Stimulated activated effector memory CD8-positive, alpha-beta T cell treated with anti-CD3 and anti-CD28 coated beads, Interleukin-12 subunit alpha, Interleukin-12 subunit beta, amount 100 ng/mL, for 72 hours (primary cell): ENCODE measurements at places on chromosomes 3 and 15.

DNA sequence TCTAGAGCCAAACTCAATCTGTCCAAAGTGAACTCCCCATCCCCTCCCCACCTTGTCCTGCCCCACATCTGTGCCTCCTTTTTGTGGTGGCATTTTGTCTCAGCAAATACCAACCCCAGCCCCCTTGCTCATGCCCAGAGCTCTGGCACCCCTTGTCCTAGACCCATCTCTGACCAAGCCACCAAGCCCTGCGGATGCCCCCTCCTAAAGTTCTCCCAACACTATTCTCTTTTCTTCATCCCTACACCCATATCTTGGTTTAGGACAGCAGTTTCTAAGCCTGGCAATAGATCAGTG, 17.7 kb downstream of the ACAA1 start:
- no peak for DNase-seq

DNA sequence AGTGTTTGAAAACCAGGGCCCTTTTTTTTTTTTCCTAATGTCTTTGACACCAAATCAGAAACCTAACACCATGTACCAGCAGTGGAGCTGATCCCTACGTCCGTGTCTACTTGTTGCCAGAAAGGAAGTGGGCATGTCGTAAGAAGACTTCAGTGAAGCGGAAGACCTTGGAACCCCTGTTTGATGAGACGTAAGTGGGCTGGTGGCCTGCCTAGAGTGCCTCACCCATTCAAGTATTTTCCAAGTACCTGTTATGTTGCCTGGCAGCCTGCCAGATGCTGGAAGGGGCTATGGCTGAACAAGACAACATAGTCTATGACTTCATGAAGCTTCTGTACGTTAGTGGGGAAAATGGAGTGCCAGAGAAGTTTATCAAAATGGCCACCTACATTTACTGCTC, 39.7 kb downstream of the ESYT3 start:
- DNase-seq, result no peak

- no peak for DNase-seq
Measured at GRCh38 chr3:178342111-178342510, 194.1 kb upstream of the KCNMB2 start.

- no peak for DNase-seq
Measured at GRCh38 chr3:31230425-31231223, 302.1 kb upstream of the STT3B start.

- no peak for DNase-seq
Measured at GRCh38 chr3:31636049-31636448, 103.3 kb downstream of the STT3B start.

GRCh38 chr3:52846432-52846965, 11.7 kb upstream of the MUSTN1 start:
- no peak for DNase-seq

GRCh38 chr15:40420071-40420713, 14.6 kb downstream of the IVD start:
- no peak for DNase-seq

GRCh38 chr15:48250640-48251076, 44.6 kb downstream of the SLC12A1 start:
- no peak for DNase-seq

GRCh38 chr3:11349446-11349845, 77.2 kb downstream of the ATG7 start:
- DNase-seq, result no peak

DNA sequence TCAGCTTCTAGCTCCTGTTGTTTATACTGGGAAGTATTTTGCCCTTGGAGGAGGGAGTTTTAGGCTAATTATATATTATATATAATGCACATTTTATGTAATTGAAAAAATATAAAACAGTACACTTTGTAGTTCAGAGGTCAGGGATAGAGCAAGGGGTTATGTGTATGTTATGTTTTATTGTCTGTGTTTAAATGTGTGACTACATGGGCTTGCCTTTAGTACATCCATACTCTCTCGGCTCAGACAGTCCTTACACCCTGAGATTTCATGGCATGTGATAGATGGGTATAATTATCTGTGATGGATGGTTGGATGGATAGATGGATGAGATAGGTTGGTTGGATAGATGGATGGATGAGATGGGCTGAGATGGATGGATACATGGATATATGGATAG, 17.4 kb upstream of the ST3GAL6 start:
- DNase-seq, result no peak

- DNase-seq, result no peak
Measured at GRCh38 chr3:109413049-109413448, 75.7 kb upstream of the DPPA4 start.

DNA sequence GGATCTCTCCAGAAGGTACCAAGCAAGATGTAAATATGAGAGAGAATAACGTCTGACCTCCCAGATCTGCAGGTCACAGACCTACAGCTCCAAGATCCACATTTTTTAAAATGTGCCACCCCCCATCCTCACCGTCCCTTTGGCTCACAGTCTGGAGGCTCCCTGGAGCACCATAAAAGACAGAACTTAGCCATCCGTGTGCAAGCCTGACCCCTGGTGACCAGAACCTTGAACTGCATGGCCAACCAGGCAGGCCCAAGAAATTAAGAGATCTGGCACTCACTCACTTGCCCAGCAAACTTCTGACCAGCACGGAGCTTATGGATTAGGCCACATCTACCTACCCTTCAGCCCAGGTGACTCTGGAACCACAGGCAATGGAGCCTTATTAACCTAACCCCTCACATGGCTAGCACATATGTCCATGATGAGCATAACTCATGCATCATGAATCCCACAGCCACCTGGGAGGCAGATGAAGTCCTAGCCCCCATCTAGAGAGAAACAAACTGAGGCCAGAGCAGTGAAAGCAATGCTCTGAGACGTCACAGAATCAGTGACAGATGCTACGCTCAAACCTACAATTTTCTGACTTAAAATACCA, 275.3 kb downstream of the UACA start:
- peak; percentile 88 for DNase-seq

DNA sequence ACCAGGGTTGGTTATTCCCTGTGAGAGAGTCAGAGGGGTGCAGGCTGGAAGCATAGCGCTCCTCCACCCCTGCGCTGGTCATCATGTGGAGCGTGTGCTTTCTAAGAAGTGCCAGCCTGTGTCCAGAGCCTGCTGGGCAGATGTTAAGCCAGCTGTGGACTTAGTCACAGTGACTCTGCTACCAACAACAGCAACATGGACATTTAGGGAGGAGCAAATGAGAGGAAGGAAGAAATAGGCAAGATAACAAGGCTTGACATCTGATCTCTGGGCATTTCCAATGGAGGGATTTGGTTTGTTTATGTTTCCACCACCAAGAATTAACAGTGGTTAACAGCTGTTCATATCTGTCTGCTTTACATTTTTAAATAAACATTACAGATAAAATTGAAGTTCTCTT, 36.4 kb upstream of the MYZAP start:
- DNase-seq, result no peak

GRCh38 chr15:76328958-76329357, 7.6 kb upstream of the ISL2 start:
- DNase-seq, result no peak

DNA sequence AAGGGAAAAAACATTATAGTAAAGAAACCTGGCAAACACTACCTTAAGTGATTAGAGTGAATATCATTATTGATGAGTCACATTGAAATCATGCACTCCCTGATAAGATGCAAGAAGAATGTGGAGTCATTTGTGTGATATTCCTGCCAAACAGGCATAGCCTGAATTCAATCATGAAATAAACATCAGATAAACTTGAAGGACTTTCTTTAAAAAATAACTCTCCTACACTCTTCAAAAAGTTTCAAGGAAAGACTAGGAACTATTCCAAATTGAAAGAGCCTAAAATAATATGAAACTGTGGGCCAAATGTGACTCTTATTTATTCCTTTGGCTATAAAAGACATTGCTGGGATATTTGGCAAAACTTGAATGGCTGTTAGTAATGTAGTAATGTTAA, 625.7 kb upstream of the LMCD1 start:
- DNase-seq, result no peak

- no peak for DNase-seq
Measured at GRCh38 chr15:32959077-32959476, 235.4 kb downstream of the FMN1 start.

DNA sequence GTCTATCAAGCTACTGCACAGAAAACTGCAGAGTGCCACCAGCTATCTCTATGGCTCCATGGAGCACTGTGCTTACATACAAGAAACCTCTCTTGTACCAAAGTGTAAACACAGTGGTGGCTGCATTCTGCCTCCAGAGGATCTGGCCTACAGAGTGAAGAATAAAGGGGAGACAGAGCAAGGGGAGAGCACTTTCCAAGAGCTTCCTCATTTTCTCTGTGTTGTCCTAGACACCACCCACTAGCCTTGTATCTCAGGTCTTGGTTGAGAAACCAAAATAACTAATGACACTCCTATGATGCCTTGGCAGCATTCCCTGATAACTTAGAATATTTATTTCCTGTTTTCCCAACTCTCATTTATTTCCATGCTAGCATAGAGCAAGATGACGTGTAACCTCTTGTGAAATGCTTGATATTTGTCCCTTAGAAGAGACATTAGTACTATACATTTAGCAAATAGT, 56.9 kb upstream of the PHLDB2 start:
- no peak for DNase-seq

GRCh38 chr3:67901681-67902080, 247.3 kb upstream of the SUCLG2 start:
- no peak for DNase-seq

DNA sequence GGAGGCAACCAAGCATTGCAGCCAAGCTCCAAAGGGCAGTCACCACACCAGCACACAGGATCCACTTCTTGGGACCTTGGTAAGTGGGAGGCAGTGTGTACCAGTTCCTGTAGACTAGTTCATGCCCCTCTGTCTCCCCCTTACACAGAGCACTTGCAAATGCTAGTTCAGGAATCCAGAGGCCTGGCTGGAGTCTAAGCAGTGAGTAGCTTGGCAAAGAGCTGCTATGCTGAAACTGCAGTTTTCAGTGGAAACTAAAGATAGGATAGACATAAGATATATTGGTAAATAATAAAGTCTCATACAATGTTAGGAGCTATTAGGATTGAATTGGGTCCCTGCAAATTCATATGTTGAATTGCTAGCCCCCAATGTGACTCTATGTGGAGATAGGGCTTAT, 13.9 kb upstream of the SLC41A3 start:
- DNase-seq, result no peak

DNA sequence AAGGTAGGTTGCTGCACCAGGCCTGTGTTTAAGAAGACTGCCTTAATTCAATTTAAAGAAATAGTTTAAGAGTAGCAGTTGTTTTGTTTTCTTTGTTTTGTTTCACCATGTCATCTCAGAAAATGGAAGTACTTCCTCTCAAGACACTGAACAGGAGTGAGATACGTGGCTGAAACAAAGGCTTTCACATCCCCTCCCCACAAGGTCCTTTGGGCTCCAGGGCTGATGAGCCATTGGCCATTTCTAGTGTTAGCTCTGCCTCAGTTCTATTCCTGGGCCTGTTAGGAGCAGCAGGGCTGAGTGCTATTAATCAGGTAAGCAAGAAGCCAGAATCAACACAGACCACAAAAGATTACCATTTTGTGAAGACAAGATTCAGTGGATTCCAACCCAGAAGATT, 132.8 kb downstream of the KCNAB1 start:
- DNase-seq, result no peak

DNA sequence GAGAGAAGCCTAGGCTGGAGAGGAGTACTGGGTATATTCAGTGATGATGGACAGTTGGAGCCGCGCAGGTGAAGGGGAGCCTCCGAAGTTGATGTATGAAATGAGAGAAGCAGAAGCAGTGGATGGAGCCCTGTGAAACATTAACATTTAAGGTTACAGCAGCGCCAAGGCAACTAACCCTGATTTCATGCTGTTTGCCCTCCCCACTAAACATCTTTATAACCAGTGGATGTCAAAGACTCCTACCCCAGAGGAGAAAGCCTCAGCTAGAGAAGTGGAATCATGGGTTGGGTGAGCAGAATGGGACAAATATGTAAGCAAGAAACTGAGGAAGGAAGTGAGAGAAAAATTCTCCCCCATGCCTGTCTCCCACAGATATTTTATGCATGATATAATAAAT, 92.0 kb upstream of the NMNAT3 start:
- no peak for DNase-seq

DNA sequence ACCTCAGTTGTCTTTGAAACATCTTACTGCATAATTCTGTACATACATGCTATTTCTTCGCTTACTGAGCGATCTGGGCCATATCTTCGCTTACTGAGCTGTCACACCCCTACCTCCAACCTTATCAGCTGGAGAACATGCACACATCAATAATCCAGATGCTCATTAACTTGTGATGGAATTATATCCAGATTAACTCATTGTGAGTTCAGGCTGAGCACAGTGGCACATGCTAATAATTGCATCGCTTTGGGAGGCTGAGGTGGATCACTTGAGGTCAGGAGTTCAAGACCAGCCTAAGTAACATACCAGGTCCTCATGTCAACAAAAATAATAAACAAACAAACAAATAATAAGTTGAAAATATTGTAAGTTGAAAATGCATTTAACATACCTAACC, 19.3 kb upstream of the ANXA2 start:
- no peak for DNase-seq

DNA sequence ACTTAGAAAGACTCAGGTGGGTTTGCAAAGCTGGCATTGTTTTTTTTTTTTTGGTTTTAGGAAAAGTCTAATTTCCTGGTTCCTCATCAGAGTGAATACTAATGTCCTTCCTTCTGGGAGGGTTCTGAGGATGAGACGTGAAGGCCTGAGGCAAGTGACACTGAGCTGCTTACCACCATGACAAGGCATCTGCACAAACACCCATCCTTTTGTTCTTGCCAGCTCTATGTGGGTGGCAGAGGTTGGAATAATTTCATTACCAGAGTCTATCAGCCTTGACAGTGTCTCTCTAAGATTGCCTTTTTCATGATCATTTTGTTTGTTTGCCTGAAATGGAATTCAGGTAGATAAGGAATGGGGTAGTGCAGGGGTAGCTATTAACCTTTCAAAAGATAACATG, 17.1 kb downstream of the RTP4 start:
- DNase-seq, result no peak

- no peak for DNase-seq
Measured at GRCh38 chr3:195763076-195763830, 42.5 kb downstream of the MUC20 start.

DNA sequence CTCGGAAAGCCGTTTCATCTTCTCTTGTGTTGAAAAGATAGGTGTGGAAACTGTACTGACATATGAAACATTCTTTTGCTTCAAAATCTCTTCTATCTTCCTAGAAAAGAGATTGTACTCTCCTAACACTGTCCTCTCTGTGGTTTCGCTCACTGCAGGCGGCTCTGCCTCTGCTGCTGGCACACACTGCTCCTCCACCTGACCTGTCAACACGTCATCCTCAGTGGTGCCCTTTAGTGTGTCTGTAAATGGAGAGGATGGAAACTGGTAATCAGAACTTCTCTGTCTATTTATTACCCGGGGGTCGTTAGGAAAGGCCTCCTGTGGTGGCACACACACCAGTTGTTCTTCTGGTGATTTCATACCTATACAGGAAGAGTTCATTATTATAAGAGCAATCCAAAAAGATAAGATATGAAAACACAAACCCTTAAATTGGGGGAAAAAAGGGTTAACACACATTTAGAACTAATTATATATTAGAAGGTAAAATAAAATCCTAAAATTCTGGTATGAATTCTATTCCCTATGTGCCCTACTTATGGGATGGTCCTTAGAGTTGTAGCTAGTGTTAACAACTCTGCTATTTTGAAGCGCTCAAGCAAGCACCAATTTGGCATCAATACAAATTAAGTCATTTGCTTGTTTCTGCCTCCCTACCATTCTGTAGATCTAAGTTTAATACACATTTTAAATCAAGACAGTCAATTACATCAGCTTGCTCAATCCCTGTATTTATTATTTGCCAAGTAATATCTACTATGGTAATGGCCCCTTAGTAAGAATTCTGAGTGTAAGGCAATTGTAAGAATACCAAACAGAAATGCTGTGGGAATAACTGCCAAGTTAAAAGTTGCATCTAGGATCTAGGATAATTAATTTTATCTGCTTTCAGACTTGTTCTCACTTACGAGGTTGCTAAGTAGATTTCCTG, 49.2 kb downstream of the TASOR start:
- no peak for DNase-seq
